Caudate nucleus (tissue), 63 donors: ENCODE measurements at places on chromosomes 6 and 20.

- no peak for DNase-seq
Observed at GRCh38 chr20:61723529-61724257, 342.0 kb downstream of the TAF4 start.

DNA sequence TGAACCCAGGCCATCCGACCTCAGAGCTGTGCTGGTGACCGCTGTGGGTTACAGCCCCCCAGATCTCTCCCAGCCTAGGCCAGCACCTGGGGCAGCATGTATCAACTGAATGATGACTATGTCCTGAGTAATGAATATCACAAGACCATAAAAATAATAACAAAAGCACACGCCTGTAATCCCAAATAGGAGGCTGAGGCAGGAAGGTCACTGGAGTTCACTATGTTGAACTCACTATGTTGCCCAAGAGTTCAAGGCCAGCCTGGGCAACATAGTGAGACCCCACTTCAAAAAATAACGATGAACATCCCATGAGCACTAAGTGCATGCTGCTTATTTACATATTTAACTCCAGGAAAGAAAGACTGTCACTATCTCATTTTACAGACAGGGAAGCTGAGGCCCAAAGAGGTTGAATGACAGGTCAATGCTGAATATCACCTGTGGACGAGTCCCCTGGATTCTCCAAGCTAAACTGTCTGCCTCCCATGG is 92.3 kb downstream of the NFATC2 start:
- DNase-seq, result no peak

DNA sequence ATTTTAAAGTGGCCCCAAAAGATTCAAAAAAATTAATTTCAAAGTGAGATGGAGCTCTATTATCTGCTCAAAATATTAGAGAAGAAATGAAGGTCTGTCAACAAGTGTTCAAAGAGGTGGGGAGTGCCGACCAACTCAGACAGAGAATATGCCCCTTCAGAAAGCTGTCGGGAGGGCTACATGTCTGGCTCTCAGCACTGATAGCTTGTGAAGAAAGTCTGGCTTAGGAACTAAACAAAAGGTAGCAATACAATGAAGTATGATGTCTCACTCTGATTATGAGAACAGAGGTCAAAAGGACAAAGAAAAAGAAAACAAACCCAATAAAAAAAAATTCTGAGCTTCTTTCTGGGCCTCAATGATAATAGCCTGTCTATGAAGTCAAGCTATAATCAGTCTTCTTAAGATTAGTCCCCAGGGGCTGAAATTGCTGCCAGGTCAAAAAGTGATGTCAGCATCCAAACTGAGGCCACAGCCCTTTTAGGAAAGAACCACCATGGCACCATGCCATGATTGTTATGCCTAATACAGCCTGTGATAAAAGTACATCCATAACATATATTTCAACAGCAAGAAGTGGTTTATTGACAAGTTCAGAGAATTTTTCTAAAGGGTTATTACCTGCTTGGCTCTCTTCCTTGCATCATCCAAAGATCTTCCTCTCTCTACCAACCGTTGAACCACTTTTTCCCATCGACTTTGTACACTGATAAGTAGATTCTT is 150.9 kb downstream of the DST start:
- no peak for DNase-seq

GRCh38 chr20:38835792-38836191 is 30.3 kb downstream of the PPP1R16B start:
- no peak for DNase-seq

- DNase-seq, result no peak
Observed at GRCh38 chr6:112338166-112338709, 8.9 kb upstream of the RFPL4B start.

DNA sequence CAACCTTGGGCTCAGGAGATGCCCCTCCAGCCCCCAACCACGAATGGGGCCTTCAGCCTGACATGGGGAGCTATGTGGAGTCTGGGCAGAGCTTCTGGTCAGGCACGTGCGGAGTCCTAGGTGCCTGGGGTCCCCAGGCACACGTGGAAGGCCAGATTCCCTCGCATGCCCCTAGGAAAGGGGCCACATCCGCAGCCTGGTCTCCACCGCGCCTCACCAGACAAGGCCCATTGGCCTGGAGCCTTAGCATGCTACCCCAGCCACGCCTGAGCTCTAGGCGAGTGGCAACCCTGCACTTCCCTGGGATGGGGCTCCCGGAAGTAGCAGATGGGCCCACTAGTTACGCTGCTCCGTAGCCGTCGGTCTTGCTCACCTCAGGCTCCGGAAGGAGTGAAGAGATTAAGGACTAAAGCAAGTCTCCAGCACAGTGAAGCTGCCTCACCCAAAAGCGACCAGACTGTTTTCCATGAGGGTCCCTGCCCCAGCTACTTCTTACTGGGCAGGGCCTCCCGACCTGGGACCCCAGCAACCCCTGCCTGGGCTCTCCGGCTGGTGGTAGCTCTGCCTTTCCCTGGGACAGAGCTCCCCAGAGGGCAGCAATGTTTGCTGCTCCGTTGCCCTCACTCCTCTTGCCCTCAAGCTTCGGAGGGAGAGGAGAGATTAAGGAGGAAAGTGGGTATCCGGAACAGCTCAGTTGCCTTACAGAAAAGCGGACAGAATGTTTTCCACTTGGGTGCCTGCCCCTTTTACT is 93.2 kb upstream of the IMPG1 start:
- DNase-seq, result no peak

DNA sequence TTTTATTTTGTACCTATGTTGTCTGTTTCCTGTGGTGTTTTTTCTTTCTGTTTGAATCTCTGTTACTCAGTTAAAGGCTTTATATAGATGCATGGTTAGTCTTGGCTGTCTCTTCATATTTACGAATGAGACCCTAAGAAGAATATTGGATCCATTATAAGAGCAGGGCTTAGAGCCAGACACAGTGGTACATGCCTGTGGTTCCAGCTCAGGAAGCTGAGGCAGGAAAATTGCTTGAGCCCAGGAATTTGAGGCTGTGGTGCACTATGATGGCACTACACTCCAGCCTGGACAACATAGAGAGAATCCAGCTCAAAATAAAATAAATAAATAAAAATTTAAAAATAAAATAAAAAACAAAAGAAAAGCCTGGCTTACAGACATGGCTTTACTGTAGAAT is 211.1 kb downstream of the SOD2 start:
- DNase-seq, result no peak

GRCh38 chr6:104955491-104955890 is 1.4 kb upstream of the LIN28B start:
- DNase-seq, result no peak

DNA sequence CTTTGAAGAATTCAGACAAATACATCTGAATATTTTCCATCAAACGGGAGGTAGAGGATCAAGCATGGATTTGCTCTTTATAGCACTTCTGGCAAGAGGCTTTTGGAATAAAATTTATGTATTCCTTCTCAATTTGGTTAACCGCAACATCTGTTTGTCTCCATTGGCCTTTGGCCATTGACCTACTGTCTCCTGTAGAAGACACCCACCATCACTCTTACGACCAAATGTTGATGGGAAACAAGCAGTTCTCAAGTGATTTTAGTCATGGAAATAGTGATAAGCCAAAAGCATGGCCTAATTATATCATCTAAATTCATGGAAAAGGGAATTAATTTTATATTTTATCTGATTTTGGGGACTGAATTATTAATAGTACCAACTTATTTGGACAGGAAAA is 591.9 kb downstream of the CD109 start:
- no peak for DNase-seq

DNA sequence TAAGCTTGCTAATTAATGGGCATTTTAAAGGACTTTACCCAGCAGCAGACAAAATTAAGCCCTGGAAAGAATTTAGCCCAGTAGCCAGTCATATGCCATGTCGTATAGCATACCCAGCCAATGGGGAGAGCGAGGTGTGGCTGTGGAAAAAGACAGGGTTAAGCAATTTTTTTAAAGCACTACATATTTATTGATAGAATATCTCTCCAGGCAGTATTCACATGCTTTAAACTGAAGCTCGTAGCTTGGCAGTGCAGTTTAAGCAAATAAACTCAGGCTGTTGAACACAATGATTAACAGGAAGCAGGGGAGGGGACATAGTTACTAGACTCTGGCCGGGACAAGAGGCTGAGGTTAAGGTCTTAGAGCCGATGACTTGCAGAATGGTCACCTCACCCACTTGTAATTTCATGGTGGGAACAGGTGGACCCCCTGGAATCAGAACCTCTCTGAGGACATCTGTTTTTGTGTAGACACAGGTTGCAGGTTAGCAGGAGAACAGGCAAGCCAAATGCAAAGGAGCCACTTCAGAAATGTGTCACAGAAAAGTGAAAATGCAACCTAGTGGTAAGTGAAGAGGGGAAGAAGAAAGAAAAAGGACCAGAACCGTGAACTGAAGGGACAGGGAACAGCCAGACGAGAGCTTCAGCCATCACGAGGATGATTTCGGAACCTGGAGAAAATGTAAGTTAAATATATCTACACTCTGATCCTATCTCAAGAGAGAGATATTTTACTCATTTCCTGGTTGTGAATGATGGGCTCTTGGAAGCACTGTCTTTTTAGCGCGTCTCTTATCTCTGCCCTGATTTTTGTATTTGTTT is 7.2 kb downstream of the GCNT2 start:
- no peak for DNase-seq

DNA sequence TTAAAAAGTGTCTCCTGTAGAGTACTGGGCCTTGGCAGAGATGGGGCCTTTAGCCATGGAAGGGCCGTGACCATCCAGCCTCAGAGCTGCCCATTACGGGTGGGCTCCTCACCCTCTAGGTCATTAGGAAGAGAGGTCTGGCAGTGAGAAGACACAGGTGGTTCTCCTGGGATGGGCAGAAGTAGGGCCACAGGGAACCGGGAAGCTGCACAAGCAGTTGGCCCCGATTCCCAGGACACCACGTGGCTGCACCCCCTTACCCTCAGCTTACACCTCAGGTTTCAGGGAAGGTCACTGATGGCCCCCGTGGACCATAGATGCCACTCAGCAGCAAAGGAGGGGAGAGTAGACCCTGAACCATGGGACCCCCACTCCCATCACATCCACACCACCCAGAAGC is 1.6 kb downstream of the RAET1G start:
- no peak for DNase-seq

DNA sequence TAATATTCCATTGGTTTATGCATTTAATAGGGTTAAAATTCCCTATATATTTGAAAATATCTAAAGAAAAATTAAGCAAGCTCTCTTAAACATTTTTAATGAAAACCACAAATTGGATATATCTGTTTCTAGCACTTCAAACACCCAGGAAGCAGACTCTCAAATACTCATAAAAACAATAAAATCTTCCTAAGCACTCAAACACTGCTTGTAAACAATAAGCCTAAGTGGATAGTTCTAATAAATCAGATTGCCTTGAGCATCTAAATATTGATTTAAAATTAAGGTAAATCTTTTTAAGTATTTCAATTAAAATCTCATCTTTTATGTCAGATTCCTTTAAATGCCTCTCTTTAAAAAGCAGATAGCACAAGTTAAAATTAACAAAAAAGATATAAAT is 254.4 kb downstream of the KCNQ5 start:
- no peak for DNase-seq

GRCh38 chr20:15196547-15197255 is 859.3 kb upstream of the FLRT3 start:
- no peak for DNase-seq

GRCh38 chr6:101509536-101509935 is 116.0 kb downstream of the GRIK2 start:
- DNase-seq, result no peak
